HepG2 (cell line): ENCODE measurements at places on chromosomes 5 and 9.

GRCh38 chr5:140556438-140556837 lies 835 bp downstream of the SRA1 start:
- DNase-seq: no peak

DNA sequence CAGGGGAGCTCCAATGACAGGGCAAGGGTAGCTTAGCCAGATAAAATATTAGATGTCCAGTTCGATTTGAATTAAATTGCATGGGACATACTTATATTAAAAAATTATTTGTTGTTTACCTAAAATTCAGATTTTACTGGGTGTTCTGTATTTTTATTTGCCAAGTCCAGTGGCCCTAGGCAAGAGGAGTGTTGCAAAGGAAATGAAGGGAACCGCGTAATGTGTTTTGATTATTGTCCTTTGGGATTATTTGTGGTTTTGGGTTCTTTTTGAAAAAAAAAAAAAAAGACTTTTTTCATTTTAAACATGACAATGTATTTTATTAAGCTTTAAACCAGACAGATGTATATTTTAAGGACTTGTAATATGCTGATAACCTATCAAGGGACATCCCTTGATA lies 179.3 kb downstream of the C9orf152 start:
- DNase-seq: no peak

DNA sequence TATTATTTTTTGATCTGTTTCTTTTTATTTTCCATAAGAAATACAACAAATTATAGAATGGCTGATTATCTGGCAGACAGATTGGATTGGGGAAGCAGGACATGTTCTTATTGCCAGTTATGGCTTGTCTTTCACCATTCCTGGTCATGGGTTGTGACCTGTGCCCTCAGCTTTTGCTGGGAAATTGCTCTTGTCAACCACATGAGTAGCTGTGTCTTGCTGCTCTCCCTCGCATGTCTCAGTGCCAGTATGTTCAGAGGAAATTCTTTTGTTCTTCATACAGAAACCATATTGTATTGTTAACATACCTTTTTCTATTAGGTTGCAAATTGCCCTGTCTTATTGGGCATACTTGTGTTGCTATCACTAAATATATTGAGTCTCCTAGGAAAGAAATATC lies 344.1 kb downstream of the OSTF1 start:
- DNase-seq: no peak

- DNase-seq: no peak
Observed at GRCh38 chr5:11642438-11642837, 261.8 kb downstream of the CTNND2 start.

GRCh38 chr9:15525958-15526357 lies 15.2 kb upstream of the PSIP1 start:
- DNase-seq: no peak

DNA sequence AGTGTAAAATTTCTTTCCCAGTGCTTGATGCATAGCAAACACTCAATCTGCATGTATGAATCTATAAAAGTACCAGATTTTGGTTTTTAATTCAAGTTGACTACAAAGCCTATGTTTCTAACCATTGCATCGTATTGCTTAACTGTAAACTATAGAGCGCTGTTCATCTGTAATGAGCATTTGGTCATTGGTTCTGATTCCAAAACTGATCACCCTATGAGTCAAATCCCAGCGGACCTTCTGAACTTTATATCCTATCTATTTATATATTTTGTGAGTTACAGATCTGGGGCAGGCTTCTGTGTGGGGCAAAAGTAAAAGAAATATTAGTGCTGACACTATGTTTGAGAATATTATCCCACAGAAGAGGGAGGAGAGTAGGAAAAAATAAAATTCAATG lies 305.7 kb upstream of the TNC start:
- DNase-seq: no peak

GRCh38 chr5:88671106-88671504 lies 211.9 kb downstream of the MEF2C start:
- DNase-seq: no peak

GRCh38 chr9:136516191-136516654 lies 29.6 kb downstream of the NOTCH1 start:
- no peak for DNase-seq

DNA sequence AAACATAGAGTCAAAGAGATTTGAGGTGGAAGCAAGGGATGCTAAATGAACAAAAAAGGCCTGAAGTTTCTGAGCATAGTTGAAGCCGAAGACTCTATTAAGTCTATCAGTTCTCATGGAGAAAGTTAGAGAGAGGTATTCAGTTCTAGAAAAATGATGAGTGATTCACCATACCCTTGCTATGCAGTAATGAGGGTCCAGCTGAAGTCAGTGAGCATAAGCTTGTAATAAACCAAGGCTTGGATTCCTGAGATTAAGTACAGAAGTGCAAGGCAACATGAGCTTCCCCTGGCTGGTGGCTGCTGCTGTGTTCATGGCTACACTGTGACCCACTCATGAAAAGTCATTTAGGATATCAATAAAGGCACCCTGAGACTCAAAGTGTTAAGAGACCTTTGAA lies 129.7 kb upstream of the MTAP start:
- DNase-seq: no peak

DNA sequence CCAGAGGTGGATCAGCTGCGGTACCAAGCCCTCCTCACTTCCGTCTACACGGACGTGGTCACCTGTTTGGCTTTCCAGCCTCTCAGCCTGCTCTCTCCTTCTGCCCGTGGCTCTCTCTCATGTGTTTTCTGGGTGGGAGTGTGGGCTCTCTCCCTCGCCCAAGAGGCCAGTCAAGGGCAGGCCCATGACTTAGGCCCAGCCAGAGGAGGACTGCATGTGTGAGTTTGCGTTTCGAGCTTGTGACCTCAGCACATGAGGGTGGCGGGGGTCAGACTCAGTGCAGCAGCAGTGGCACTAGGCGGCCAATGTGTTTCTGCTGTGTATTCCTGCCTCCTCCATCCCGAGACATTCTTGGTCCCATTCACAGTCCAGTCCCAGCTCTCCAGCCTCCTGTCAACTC lies 82.5 kb upstream of the SMIM23 start:
- no peak for DNase-seq

GRCh38 chr9:72586388-72587130 lies 65.2 kb downstream of the TMC1 start:
- no peak for DNase-seq

DNA sequence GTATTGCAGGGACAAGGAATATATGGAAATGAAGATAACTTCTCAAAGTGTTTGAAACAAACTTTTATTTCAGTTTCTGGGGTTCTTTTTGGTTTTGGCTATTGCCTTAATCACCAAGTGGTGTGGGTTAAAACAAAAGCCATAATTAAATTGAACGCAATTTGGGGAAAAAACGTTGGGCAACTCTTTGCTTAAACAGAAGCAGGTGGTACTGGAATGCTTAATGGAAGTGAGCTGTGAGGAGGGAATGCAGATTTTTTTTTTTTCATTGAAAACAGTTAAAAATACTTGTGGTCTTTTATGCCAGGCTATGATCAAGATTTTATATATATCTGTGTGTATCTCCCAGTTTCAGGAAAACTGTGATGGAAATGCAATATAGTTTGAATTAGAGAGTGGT lies 195.7 kb upstream of the TUT7 start:
- no peak for DNase-seq

DNA sequence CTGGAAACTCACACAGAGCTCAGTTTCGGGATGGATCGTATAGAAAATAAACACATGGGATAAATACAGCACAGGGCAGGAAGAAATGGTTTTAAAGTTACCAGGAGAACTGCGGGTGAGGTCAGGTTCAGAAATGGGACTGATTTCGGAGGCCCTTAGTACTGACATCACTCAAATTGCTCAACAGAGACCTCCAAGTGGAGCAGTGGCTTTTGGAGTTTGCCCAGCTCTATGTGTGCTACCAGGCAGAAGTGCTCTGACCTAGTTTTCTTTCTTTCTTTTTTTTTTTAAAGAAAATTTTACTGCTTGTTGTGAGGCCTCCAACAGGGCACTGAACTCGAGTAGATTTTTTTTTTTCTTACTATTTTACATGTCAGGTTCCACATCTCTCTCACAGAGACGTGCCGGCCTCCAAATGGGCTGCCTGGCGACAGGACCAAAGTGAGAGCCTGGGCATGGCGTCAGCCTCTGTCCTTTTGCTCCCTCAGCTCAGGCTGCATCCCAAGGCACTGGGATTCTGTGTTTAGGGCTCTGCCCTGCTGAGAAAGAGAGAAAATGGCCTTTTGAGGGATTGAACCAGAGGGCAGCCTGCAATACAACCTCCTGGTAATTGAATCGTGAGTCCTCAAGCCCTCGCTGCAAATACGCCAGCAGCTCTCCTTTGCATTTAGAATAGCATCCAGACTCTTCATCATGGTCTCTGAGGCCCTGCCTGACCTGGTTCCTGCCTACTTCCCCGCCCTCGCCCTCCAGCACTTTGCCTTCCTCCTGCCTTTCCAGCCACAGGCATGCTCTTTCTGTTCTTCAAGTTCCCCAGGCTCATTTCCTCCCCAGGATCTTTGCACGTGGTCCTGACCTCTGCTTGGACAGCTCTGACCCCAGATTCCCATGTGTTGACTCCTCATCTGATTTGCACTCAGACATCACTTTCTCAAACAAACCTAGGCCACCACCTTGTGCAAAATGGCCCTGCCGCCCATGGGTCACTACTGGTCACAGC lies 173.5 kb downstream of the FGF1 start:
- DNase-seq: peak; percentile 34

- no peak for DNase-seq
Observed at GRCh38 chr5:51902512-51902911, 519.3 kb downstream of the ISL1 start.

GRCh38 chr9:78900500-78900899 lies 603.6 kb downstream of the PSAT1 start:
- no peak for DNase-seq

DNA sequence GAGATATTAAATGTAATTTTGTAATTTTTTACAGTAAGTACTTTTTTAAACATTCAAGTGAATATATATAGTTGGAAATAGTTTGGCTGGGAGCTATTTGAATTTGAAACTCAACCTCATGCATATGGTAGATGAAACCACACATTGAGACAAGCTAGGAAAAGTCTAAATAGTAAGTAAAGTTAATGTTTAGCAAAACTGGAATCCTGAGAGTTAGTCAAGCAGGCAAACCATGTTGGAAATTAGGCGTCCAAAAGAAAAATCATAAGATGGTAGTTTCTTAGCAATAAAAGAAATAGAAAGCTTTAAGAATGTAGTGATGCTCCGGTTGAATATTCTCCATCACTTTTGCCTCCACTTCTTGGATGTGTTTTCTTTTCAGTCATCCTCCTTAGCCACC lies 657.1 kb upstream of the CDH10 start:
- no peak for DNase-seq

GRCh38 chr5:35087991-35088390 lies 40.2 kb upstream of the AGXT2 start:
- DNase-seq: no peak

- DNase-seq: no peak
Observed at GRCh38 chr5:103526164-103526915, 36.2 kb downstream of the NUDT12 start.

- peak; percentile 54 for DNase-seq
Observed at GRCh38 chr9:72396247-72397091, 31.5 kb upstream of the ZFAND5 start.

GRCh38 chr9:137694962-137695875 lies 76.4 kb downstream of the EHMT1 start:
- peak; percentile 64 for DNase-seq

GRCh38 chr5:89276566-89277305 lies 393.8 kb upstream of the MEF2C start:
- no peak for DNase-seq

DNA sequence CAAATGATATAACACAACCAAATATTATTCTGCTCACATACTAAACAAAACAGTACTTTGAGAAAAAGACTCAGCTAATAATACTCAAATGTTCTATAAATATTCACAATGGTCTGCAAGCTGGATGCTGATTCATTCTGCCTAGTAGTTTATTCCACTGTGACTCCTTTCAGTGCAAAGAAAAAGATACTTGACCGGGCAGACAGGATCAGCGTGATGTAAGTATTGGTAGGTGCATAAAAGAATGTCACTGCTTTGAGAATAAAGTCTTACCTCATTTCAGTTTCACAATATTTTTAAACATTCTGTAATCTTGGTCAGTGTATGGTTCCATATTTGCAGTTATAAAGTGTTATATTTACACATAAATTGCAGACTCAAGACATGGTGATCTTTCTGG lies 223.0 kb upstream of the NUDT12 start:
- no peak for DNase-seq

DNA sequence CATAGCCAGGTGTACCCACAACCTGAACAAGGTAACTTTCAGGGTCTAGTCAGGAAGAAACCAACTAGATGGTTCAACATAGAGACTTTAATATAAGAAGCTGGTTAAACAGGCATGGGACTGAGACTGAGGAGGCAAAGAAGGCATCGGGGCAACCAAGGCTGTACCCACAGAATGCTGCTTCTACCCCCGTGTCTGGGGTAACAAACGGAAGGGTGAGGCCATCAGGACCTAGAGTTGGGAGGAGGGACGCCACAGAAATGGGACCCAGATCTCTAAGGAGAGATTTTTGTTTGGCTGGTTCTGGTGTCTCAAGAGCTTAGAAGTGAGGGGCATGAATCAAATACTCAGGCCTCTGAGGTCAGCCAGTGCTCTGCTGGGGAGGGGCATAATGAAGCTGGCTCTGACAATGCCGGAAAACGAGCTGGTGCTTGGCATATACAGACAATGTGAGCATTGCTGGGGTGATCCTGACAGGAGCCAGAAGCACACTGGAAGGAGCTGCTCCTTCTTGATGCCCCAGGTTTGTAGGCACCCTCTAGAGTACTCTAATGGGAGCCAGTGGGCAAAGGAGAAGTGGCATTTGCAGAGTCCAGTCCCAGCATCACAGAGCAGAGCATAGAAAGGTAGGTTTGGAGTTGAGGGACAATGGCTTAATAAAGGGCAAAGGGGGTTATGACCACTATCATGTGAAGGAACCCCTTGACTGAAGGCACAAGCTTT lies 3.7 kb downstream of the MLANA start:
- DNase-seq: no peak
